ENCODE measurements at places on chromosomes 12 and 14. TPM values are rescaled to one million over a fixed set of nuclear protein-coding genes. Genes with fewer than 3 reads are reported as not detected.

- DNase-seq, result peak; percentile 67
These were observed 3.5 kb downstream of the PKP2 start for GRCh38 chr12:32893043-32893442.

The TMEM121 gene
- 0.93 TPM for total RNA-seq

DNA sequence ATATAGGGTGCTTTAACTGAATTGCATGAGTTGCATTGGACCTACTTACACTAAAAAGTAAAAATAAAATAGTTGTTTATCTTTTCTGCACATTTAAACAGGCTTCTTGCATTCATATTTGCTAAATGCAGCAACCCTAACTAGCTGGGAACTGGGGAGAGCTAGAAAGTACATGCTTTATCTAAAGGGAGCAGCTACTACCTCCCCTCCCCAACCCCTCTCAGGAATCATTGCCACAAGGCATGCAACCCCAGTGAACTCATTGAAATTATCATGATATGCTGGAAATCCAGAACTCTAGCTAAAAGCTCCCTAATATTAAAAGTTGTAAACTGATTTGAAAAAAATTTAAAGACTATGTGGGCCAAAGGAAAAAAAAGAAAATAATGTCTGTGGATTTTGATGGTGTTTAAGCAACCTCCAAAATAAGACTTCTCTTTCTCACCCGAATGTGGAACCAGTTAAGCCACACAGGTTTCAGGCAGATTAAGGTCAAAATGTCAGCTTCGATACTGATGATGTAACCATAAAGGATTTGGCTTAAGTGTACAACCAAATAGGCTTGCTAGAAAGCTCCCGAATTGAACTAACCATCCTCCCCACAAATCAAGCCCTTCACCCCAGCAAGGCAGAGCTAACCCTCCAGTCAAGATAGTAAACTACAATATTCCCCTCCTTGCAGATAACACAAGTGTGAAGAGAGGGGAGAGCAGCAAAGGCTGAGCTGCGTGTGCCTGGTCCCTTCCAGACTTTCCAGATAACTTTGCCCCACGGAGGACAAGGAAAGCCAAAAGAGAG is 13.8 kb upstream of the POC1B start:
- no peak for DNase-seq

DNA sequence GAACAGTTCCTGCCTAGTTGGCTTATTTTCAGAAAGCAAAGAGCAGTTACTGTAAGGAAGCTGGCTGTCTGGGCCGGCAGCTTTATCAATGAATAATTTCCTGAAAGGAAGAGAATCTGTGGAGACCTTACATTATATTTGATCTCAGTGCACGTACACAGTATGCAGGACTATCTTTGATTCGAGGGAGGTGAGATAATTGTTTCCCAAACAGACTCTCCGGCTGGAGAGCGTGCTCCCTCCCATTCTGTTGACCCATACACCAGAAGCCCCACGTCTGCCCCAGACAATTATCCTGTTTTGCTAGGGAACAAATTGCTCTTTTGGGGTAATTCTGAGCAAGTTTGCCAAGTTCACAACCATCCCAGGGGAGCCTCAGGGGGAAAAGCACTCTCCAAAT is 1115.0 kb downstream of the VRK1 start:
- DNase-seq, result no peak

- no peak for DNase-seq
These were observed 18.6 kb downstream of the LRTM2 start for GRCh38 chr12:1838994-1839365.

- DNase-seq, result no peak
These were observed 11.7 kb upstream of the KRT73 start for GRCh38 chr12:52630008-52630500.

DNA sequence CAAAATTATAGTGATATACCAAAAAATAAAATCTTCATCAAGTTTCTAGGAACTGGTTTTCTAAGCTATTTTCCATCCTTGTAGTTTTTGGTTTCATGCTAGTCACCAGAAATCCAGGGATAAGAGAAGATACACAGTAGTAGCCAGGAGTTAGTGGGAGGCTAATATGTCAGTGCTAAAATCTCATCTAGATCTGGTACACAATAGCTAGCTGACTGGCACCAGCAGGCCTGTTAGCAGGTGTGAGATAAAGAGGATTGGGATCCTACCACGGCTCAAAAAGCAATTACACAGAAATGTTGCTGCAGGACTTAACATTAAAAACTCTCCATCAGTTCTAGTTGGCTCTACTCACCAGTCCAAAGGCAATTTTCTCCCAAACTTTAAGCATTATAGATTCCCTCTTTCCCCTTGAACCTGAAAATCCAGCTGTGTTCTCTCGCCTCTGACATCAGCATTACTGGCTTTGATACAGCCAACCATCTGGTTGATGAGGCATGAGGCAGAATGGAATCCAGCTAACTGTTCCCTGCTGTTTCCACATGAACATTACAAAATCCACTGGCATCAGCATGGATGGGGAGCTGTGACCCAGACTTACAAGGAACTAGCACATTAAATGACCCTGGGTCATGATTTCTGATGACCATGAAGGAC is 41.8 kb upstream of the CCDC196 start:
- no peak for DNase-seq
